ENCODE measurements at places on chromosomes 1 and 21.

DNA sequence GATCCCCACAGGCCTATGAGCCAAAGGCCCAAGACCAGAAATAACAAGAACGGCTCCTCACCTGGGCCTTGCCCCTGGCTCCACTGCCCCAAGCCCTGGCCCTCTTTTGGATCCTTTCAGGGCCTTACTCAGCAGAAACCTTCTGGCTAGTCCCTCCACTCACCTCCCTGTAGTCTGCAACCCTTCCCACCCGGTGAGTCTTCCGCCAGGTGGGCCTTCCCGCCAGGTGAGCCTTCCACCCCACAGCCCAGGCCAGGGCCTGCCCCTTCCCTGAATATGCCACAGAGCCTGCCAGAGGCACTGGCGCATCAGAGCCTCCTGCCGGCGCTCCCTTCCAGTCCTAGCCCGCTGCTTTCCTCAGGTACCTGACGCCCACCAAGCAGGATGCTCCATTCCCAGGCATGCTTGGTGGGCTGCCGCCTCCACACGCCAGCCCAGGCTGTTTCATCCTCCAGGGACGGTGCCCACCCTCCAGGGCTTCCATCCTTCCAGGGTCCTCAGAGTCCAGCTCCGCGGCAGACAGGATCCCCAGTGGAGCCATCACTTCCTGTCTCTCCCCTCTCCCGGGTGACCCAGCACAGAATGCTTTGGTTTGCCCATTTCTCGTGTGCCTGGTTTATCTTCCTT, 20.9 kb downstream of the LHX4 start:
- DNase-seq = no peak

- no peak for DNase-seq
Measured at GRCh38 chr1:176796583-176796982, 333.6 kb downstream of the PAPPA2 start.

DNA sequence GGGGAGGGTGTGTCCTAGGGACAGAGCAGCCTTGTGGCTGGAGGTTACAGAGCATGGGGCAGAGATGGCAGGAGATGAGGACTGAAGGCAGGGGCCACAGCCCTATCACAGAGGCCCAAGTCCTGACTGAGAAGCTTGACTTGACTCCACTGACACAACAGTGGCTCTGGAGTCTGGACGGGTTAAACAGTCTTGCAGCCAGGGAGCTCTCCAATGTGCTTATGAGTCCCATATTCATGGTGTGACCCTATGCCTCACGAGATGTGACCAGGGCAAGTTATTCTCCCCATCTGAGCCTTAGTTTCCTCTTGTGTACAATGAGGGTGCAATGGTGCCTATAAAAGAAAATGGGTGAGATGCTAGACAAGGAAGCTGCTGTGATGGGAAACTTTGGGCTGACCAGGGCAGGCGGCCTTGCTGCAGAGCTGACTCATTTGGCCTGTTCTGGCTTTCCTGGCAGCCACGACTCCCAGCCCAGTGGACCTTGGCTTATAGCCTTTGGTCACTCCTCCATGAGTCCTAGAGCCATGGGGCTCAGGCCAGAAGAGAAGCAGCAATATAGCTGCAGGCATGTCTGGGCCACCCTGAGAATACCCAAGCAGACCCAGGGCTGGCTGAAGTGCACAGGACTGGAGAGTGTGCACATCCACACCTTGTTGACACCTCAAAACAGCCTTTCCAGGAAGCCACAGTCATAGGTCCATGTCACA, 2.8 kb upstream of the TTC22 start:
- DNase-seq = no peak

- no peak for DNase-seq
Measured at GRCh38 chr1:31373056-31373896, at the start of gene FABP3. TSS of gene FABP3 (minus strand) at chr1:31373076. CDS start at chr1:31373014, 62 bp downstream.

- DNase-seq = no peak
Measured at GRCh38 chr1:87814573-87814972, 485.9 kb downstream of the LMO4 start.

- no peak for DNase-seq
Measured at GRCh38 chr1:214445199-214445598, 106.2 kb downstream of the PTPN14 start.

- no peak for DNase-seq
Measured at GRCh38 chr1:93728480-93729131, 47.0 kb upstream of the BCAR3 start.

- no peak for DNase-seq
Measured at GRCh38 chr21:28240586-28240985, 752.1 kb downstream of the LTN1 start.

DNA sequence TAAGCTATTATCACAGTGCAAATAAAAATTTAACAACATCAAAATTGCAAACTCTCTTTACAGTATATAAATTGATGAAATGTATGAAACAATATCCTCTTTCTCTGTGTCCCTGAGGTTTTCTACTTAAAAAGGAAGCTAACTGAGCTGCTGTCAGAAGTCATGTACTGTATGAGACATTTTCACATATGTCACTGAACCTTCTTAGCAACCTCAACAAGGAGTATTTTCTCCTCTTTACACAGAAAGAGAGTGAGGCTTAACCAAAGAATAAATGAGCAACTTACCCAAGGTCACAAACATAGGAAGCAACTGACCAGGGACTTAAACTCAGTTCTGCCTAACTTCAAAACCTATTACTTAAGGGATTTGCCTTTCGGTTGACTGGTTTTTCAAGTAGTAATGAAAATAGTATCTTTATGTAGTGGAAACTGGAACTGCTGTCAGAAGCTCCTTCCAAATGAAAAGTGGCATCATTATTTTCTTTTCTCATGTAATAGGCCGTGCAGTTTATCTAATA, 288.9 kb downstream of the LRRIQ3 start:
- DNase-seq = no peak

DNA sequence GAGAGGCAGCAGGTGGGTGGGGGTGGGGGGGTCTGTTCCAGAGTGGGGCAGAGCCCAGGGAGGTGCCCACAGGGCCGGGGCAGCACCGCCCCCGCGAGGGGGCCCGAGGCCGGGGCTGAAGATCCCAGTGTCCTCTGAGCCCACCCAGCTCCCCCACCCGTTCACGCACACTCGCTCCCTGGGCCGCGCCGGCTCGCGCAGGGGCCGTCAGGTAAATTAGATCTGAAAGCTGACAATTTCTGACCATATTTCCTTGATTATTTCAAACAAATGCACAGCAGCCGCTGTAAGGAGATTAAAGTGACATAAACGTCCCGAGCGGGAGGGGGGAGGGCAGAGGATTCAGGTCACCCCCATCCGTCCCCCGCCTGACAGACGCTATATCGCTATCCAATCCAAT, 118.0 kb downstream of the CASZ1 start:
- DNase-seq = no peak

DNA sequence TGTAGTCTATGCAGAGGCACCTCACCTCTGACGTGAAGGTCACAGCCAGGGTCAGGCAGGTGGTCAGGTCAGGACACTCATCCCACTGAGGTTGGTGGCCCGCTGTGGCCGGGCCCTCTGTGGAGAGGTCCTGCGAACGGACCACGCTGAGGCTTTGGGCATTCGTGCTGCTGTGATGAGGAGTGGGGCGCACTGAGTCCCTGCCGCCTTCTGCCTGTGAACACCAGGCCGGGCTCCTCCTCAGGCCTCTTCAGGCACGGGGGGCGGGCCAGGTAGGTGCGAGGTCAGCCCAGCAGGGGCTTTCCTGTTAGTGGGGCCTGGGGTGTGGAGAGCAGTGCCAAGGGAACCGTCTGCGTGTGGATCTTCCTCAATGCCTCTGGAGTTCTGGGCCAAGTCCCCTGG, 39.0 kb downstream of the COQ8A start:
- no peak for DNase-seq

All from stimulated activated CD4-positive, alpha-beta T cell treated with anti-CD3 and anti-CD28 coated beads, Interleukin-12 subunit alpha, Interleukin-12 subunit beta, amount 100 ng/mL, for 24 hours (primary cell).